ENCODE measurements at places on chromosomes 12 and 14.

GRCh38 chr12:67085699-67086098 lies 183.5 kb upstream of the CAND1 start:
- DNase-seq, result no peak

GRCh38 chr12:51886021-51886710 lies 1.7 kb upstream of the ANKRD33 start:
- peak; percentile 88 for DNase-seq

- DNase-seq, result no peak
These were observed 87.7 kb downstream of the CHGA start for GRCh38 chr14:93010522-93011140.

- DNase-seq, result peak; percentile 79
These were observed 72.0 kb downstream of the PPP2R5E start for GRCh38 chr14:63470962-63471793.

DNA sequence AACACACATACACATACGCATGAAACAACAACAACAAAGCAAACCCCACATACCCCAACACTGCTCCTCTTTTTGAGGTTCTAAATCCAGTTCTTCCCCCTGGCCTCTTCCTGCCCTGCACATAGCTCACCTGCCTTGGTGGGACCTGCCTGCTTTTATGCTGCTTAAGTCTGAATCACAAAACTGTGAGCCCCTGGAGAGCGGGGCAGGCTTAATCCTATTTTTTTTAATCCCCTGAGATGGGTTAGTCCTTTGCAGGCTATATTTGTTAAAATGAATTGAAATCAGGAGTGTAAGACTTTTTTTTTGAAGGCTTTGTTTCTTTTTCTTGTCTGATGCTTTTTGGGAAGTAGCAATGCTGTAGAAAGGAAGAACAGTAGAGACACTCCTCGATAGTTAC lies 84.6 kb upstream of the MAX start:
- DNase-seq, result no peak

DNA sequence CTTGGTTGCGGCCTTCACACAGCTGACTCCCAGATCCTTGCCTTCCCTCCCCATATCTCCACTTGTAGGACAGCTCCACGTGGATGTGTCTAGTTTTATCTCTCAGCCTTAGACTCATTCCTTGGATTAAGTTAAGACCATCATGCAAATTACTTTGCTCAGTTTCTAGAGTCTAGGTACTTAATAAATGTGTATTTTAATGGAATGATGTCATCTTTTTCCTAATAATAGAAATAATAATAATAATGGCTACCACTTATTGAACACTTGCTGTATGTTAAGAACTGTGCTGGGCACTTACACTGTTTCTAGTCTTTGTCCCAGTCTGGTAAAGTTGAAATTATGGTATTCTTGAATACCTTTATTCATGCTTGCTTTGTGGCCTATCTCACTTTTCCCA lies 37.5 kb downstream of the FBXW8 start:
- no peak for DNase-seq

GRCh38 chr12:120654656-120655055 lies 14.2 kb downstream of the CABP1 start:
- no peak for DNase-seq

GRCh38 chr14:104297721-104298401 lies 159.5 kb downstream of the KIF26A start:
- no peak for DNase-seq

DNA sequence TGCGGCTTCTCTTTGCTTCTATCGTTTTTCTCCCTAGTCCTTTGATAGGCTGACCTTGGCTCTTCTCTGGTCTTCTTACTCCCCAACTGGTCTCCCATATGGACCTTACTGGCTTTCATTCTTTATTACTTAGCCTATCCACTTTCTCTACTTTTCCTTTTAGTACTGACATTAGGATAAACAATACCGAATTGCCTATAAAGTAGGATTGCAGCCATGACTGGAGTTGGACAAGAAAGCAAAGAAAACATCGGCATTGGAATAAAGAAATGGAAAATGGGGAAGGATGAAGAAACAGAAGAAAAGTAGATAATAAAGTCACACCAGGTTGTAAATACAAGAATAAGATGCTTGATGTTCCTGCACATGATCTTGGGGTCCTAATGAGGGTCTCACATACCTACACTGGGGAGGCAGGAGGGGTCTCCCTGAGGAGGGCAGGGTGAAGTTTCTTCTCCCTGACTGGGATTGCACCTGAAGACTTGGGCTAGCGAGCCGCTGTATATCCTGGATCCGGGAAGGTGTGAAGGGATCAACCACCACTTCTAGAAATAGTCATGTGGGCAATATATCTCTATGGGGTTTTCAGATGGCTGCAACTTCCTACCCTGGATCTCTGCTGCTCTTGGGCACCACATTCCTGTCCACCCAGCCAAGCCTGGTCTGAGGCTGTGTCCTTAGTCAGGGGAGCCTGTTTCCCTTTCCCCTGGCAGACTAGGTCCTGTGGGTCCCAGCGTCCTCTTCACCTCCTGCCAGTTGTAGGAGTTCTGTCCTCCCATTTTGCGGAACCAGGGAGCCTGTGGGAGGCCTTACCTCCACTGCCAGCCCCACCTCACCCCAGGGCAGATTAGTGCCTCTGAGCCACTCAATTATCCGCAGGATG lies 13.1 kb downstream of the NKX2-1 start:
- no peak for DNase-seq

DNA sequence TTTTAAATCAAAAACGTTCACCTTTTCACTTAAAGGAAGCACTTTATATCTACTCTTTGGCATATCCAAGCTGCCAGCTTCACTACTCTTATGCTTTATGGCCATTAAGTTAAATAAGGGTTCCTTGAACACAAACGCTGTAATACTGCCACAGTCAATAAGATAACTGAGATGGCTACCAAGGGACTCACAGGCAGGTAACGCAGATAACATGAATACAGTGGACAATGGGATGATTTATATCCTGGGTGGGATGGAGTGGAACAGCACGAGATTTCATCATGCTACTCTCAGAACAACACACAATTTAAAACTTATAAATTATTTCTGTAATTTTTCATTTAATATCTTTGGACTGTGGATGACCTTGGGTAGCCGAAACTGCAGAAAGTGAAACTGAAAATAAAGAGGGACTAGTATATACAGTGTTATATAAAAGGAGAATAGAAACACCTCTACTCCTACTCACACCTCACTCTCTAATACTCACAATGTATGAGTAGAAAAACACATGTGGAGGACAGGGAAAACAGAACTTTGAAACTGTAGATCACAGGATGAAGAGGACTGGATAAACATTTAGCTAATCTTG lies 367.3 kb downstream of the C12orf50 start:
- peak; percentile 31 for DNase-seq

DNA sequence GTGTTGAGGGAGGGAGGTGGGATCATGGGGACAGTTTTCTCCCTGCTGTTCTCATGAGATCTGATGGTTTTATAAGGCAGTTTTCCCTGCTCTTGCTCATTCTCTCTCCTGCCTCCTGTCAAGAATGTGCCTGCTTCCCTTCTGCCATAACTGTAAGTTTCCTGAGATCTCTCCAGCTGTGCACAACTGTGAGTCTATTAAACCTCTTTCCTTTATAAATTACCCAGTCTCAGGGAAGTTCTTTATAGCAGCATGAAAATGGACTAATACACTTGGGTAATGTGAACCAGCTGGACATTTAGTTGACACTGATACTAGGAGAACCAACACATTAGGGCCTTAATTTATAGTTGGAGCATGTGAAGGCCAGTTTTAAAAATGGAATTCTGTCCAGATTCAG lies 12.4 kb upstream of the CCDC91 start:
- no peak for DNase-seq

DNA sequence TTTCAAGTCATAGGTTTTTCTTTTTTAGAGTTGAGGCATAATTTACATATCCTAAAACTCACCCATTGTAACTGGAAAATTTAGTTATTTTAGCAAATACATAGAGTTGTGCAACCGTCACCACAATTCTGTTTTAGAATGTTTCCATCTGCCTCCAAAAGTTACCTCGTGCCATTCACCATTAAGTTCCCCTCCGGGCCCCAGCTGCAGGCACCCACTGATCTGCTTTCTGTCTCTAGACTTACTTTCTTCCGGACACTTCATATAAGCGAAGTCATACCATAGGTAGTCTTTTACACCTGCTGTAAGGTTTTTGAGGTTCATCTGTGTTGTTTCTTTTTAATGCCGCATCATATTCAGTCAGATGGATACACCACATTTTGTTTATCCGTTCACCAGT lies 28.7 kb downstream of the PPP2R5C start:
- DNase-seq, result no peak

Measured in M059J (cell line).